ENCODE measurements at places on chromosomes 4 and X.

DNA sequence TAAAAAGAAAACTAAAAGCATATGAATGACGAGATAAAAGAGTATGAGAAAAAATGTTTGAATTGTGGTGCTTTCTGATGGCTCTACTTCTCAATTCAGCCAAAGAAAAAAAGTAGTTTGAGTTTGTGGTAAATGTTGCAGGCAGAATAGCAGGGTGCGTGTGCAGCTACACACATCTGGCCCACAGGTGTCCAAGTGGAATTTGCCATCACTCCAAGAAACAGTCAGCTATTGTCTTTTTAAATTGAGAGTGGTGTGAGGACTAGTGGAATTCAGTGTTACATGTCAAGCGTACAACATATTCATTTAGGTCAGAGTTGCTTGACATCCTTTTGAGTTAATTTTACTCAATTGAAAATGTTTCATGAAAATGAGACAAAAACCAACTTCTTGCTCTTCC lies 424.8 kb upstream of the MAD2L1 start:
- DNase-seq: no peak

GRCh38 chr4:2354118-2354517 lies 64.3 kb downstream of the ZFYVE28 start:
- DNase-seq: no peak

DNA sequence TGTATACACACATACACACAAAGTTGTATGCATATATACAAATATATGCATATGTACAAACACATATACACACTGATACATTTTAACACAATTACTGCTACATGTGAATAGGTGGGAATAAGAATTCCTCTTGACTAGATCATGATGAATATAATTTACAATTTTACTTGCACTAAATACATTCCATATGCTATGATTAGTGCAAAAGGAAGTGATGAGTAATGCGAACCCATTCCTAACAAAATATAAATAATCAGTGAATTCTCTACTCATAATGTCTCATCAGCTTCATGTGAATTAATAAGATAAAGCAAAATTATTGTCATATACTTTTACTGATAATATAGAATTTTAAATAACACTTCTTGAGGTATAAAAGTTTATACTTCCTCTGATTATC lies 1077.3 kb upstream of the PCDH10 start:
- peak; percentile 4 for DNase-seq

GRCh38 chrX:13279279-13280018 lies 40.4 kb downstream of the ATXN3L start:
- no peak for DNase-seq

GRCh38 chrX:44431194-44431593 lies 87.7 kb upstream of the EFHC2 start:
- DNase-seq: no peak

GRCh38 chr4:88746206-88746605 lies 48.6 kb upstream of the NAP1L5 start:
- DNase-seq: no peak

- DNase-seq: no peak
Observed at GRCh38 chrX:65532016-65532415, 2.6 kb downstream of the LAS1L start.

GRCh38 chrX:45842207-45842925 lies 641.7 kb upstream of the DIPK2B start:
- DNase-seq: no peak

- no peak for DNase-seq
Observed at GRCh38 chr4:39464886-39465501, 6.1 kb downstream of the LIAS start.

DNA sequence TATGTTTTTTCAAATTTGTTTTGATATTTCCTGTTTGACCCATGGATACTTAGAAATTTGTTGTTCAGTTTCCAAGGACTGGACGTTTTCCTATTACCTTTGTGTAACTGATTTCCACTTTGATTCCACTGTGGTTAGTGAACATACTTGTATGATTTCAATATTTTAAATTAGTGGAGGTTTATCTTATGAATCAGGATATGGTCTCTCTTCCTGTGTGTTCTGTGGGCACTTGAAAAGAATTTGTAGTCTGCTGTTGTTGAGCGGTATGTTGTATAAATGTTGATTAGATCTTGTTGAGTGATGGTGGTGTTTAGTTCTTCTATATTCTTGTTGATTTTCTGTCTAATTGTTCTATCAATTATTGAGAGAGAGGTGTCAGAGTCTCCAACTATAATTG lies 21.2 kb upstream of the LAMTOR3 start:
- no peak for DNase-seq

DNA sequence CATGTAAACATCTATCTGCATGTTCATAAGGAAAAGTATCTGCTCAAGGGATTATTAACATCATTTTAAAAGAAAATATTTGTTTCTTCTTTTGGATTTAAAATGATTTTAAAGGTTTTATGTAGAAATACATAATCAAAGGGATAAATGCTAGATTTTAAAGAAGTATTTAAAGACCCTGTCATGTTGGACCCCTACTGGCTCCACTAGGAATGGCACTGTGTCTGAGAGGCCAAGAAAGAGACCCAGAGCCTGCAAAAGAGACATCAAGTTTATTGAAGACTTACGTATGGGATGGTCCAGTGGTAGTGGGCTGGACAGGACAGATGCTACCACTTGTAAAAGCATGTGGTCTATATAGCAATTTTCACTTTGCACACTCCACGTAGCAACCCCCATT lies 78.7 kb upstream of the PCDH18 start:
- no peak for DNase-seq

- no peak for DNase-seq
Observed at GRCh38 chrX:153727123-153727931, 2.7 kb downstream of the ABCD1 start.

- DNase-seq: no peak
Observed at GRCh38 chr4:141395919-141396318, 175.2 kb downstream of the ZNF330 start.

DNA sequence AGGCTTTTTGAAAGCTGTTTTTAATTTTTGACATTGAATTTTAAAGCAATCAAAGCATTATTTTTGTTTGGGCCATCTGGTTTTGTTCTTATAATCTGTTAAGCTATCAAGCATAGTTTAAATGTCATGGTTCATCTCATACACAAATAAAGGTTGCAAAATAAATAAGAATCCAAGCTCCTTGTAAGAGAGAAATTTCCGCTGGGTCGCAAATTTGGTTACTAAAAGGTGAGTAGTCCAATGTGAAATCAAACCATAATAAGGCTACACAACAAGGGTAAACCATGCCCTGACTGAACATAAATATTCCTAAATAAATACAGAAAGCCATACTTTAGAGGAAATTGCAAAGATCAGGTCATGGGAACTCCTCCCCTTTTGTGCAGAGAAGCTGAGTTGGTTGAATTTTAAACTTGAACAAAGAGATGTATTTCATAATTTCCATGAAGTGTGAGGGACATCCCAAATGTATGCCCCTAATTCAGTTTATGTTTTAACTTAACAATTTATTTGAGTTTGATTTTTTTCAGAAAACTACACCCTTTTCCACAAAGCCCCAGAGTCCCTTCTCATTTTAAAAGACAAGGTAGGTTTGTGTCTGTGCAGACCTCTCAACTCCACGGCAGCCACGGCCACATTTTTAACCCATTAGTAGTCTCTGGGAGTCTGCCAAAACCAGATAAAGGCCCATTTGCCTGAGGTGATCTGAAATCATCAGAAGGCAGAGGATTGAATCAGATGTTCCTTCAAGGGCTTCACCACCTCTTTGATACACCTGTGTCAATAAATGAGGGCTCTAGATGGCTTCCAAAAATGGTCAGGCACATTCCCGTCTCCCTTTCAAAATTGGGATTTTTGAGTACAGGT lies 85.2 kb downstream of the PLAC1 start:
- DNase-seq: no peak

DNA sequence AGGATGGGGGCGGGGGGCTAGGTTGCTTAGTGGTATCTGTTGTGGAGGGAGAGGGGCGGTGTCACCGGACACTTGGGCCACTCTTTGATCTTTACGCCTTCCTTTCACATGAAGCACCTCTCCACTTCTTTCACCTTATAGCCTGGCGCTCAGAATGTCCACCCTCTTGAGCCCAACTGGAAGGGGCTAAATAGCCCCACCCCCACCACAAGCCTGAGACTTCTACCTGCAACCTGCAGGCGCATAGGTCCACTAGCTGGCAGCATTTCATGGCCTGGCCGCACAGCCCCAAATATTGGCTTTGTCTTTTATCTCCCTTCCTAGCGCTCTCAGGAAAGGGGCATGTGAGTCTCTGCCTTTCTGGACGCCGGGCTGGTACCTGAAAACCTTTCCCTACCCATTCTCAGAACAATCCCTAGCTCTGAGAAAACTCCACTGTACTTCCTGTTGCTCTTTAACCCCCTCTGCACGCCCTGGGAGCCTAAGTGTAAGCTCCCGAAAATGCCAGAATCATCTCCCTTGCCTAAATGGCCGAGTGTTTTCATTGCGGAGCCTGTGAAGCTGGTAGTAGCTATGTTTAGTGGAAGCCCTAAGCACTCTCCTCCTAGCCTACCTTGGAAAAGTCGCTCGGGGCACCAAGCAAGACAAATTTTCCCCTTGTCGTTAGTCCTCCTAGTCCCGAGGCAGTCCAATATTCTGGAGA lies 1.2 kb upstream of the TRPC5 start:
- no peak for DNase-seq

GRCh38 chr4:91330555-91331137 lies 973.1 kb upstream of the GRID2 start:
- DNase-seq: no peak

DNA sequence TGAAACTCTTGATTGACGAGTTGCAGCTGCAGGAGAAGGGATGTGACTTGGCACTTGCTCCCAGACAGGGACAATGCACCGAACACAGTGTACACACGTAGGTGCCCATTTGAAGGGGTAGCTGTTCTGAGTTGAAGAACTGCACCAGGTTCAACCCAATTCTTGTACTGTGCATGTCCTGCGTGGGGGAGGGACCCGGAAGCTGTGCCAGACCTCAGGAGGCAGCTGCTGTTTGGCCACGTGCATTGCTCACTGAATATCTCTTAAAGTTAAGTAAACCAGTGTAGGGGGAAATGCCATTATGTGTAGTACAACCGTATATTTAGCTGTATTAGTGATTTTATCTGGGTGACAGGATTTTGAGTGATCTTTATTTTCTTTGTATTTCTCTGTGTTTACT lies 12.0 kb upstream of the RBBP7 start:
- DNase-seq: no peak

- DNase-seq: no peak
Observed at GRCh38 chrX:87583679-87584078, 66.1 kb downstream of the KLHL4 start.

DNA sequence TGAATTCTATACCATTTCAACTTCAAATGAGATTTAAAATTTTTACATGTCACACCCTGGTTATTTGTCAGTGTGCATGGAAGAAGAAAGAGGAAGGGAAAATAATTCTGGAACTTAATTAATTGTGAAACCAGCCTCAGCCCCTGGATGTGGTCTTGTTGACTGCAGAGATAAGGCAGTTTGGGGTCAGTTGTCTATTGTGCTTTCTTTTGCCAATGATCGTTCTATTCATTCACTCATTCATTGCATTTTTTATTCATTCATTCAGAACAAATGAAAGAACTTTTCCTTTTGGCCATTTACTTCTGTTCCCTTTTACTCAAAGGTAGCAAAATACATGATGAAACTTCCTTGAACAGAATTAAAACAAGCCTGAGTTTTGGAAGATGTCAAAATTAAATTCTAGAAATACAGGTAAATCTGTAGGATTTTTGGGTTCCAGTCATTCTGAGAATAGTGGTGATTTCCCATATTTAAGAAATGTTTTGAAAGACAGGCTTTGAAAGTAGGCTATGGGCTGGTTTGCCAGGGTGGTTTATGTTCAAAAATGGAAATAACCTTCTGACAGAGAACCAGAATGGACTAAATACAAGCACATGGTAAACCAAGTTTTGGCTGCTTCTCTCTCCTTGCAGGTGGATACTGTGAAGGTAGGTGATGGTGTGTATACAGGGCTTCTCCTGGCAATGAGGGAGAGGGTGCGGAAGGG lies 35.7 kb downstream of the PARM1 start:
- DNase-seq: no peak

DNA sequence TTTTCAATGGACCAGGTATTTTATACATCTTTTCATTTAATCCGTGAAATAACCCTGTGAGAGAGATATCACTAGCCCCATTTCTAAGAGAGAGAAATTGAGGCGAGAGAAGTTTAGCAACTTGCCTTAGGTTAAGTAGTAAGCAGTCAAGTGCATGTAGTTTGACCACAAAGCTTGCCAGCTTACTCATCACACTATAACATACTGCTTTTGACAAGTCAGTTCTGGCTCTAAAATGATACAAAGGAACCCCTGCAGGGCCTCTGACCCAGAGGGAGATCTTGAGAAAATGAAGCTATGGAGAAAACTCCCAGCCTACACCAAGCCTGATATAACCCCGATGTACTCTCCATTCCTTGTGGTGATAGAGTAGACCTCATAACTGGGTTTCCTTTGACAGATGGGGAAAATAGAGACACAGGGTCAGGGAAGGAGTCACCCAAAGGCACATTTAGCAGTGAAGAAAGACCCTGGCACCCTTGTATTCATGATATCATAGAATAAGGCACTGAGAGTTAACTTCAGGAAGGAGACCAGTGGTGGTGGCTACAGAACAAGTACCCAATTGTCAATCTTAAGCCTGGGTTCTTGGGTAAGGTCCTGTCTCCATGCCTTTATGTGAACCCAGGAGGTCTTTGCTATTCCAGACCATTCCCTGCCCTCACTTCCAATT lies 60.2 kb upstream of the MSN start:
- DNase-seq: no peak

DNA sequence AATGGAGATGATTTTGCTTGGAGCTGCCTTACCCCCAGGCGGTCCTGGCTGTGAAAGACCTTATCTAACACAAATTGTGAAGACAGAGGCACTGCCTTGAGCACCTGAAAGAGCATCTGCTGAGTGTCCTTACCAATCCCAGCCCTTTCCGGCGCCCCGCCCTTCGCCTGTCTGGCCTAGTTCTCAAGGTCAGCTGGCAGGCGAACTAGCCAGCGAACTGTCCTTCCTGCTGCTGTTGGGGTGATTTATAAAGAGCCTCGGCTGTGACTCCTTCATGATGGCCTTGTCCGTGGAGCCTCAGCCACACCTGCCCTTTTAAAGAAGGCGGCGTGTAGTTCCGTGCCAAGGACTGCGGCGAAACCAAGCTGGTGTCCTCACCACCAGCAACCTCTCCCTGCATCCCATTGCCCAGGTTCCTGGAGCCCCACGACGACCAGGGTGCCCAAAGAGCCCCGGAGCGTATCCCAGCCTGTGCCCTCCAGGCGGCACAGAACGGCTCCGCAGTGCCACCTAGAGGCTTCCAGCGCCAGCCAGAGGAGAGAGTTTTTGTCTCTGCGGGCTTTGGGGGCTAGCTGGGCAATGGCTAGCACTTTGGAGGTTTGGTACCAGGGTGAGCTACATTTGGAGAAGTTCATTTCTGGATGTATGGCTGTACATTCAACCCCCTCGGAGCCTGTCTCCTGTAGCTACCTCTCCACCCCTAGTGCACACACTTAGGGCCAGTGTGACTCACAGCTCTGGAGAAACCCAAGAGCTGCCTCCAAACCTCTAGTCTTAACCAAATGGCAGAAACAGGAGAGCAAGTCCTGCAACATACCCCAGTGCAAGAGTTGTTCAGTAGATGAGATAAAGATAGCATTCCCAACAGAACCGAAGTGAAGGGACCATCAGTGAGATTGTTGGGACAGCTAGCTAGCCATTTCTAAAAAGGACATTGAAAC lies 36.8 kb upstream of the VMA21 start:
- DNase-seq: no peak

- DNase-seq: no peak
Observed at GRCh38 chr4:24471486-24472160, 112.7 kb downstream of the DHX15 start.

- no peak for DNase-seq
Observed at GRCh38 chr4:53477636-53478035, 100.2 kb downstream of the FIP1L1 start.

GRCh38 chr4:95956094-95956493 lies 116.2 kb downstream of the PDHA2 start:
- no peak for DNase-seq

GRCh38 chrX:69133921-69134542 lies 31.2 kb downstream of the PJA1 start:
- DNase-seq: no peak

Measured in BJ (cell line).